M059J (cell line): ENCODE measurements at places on chromosomes 2 and 18. TPM values are rescaled to one million over a fixed set of nuclear protein-coding genes. Genes with fewer than 3 reads are reported as not detected.
A peak's percentile ranks its signal among the peaks of the same experiment; 100 is the strongest.

DNA sequence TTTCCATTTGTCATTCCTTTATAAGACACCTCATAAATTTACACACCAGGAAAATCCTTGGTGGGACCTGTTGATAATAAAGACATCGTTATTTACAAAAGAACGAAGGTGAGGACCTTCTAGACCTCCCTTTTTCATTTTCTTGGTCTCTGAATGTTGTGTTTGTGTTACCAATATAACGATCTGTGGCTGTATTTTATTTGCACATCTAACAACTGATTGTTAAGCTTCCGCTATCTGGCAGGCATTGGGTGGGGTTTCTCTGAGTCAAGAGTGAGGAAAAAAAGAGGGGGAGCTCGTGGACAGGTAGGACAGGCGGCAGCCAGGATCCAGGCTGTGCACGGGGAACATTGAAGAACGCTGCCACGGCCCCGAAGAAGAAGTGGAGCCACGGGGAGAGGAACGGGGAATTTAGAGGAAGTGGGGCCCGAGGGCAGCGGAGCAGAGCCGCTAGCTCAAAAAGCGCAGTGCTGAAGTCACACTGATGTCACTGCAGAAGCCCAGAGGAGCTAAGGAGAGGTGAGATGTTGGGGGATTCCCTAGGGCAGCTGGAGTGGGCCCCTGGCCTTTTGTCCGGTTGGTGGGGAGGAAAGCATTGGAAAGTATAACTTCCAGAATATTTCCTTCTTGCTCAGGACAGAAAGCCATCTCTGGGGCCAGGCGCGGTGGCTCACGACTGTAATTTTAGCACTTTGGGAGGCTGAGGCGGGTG lies 20.9 kb upstream of the DNMT3A start:
- no peak for DNase-seq

- peak; percentile 14 for DNase-seq
Measured at GRCh38 chr18:74242438-74243096, 49.2 kb downstream of the CYB5A start.

- no peak for DNase-seq
Measured at GRCh38 chr2:127641846-127642507, 4.0 kb upstream of the GPR17 start.

BMP10 gene
- total RNA-seq, result not detected in 2 replicates

GAREM2 gene
- 0.20 TPM in 1 of 2 replicates, not detected in the other for total RNA-seq

INHA gene
- 0.12 and 0.20 TPM in 2 replicates for total RNA-seq

DNA sequence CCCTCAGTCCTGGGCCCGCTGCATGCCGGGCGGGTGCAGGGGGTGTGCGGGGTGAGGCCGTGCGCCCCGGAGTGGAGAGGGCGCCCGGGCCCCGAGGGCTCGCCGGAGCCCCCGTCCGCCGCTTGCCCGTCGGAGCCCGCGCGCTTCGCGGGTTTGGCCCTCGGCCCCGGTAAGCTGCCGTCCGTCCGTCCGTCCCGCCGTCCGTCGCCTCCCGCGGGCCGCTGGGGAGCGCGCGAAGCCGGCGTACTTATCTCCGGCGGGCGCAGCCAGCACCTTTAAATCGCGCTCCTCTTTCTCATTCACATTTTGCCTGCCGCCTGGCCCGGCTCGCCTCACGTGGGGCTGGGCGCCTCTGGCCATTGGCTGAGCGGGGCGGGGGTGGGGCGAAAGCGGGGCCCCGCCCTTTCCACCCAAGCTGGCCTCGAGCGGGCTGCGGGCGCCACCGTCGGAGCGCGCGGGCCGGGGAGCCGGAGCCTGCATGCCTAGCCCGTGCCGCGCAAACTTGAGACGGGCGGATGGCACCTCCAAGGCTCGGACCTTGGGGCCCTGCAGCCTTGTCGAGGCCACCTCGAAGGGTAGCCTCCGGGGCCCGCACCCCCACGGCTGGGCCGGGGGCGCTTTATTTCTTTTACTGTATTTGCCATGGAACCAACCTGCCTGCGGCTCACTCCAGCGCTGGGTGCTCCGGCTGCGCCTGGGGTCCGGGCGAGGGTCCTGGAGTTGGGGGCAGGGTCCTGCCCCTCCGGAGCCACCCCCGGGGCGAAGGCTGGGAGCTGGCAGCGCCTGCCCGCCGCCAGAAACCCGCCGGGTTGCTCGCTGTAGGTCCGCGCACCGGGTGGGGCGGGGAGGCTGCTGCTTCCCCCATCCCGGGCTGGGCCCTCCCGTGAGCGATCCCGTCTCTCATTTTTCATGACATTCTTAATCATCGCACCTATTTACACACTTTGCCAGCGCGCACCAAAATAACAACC lies at the start of gene GBX2:
Gene GBX2, minus strand, starts transcription at position 277 of the 971 bp plus-strand sequence. CDS start 415 bp downstream, outside the sequence.
- DNase-seq, result peak; percentile 83

DNA sequence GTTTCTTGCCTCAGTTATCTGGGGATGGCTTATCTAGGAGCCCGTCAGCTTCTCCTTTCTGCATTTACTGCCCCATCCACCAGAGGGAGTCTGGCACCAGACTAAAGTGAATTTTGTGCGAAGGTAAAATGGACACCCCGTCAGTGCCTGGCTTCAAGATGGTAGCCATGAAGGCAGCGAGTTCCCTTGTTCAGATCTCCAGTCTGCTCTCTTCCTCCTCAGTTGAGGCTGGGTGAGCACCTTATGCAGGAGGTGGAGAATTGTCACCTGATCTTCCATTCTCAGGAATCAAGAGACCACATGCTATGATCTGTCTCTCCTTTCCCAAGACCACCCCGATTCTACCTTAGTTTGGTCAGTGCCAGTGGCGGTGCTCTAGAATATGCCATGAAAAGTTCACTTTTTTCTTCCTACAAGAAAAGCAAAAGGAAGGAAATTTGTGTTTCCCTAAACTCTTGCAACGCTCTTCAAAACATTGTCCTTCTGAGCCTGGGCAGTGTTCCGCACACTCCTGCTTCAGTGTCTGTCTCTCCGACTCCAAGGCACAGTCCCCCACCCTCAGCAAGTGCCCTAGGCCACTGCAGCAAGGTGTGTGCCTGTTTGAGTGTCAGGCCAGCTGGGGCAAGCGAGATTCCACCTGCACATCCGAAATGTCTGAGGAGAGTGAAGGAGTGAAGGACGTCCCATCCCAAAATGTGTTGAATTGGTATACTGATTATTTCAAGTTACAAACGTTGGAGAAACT lies 168.6 kb downstream of the SS18 start:
- peak; percentile 56 for DNase-seq

POU3F3 gene
- 1.0 and 1.2 TPM in 2 replicates for total RNA-seq

DNA sequence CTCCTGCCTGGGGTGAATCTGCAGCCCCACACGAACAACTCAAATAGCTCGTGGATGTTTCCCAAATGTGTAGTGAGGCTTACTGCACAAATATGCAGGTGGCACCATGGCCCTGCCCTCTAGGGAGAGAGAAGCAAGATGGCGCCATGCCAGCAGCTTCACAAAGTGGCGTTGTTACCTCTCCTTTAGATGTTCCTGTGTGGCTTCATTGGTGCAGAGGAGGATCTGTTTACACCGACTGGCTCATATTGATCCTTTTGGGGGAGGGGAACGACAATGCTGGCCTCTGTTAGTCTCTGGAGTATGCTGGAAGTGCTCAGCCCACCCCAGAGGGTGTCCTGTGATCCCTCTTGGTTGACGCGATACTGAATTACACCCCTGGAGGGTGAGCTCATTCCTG lies 99.5 kb upstream of the GATA6 start:
- no peak for DNase-seq

DNA sequence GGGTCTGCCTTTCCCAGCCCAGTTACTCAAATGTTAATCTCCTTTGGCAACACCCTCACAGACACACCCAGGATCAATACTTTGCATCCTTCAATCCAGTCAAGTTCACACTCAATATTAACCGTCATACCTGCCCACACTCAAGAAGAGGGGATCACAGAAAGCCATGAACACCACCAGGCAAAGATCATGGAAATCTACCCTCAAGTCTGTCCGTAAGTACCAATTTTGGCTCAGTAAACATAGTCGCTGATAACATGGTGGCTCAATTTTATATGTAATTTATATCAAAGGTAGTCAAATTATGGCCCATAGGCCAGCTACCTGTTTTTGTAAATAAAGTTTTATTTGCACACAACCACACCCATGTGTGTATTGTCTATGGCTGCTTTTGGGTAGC lies 102.3 kb upstream of the MAP2 start:
- DNase-seq, result no peak

GRCh38 chr2:74919827-74920226 lies 38.6 kb upstream of the POLE4 start:
- peak; percentile 31 for DNase-seq

- DNase-seq, result no peak
Measured at GRCh38 chr2:194494401-194494800, 1162.6 kb upstream of the SLC39A10 start.

- DNase-seq, result peak; percentile 58
Measured at GRCh38 chr2:45892757-45893156, 241.3 kb downstream of the PRKCE start.

GRCh38 chr18:22193466-22193865 lies 24.1 kb downstream of the GATA6 start:
- no peak for DNase-seq

MROH2A gene
- total RNA-seq, result not detected in 2 replicates

APOB gene
- not detected in 2 replicates for total RNA-seq

- no peak for DNase-seq
Measured at GRCh38 chr18:74488864-74489263, 7.3 kb upstream of the CNDP2 start.

GRCh38 chr2:20515290-20516220 lies 68.7 kb downstream of the RHOB start:
- no peak for DNase-seq

DNA sequence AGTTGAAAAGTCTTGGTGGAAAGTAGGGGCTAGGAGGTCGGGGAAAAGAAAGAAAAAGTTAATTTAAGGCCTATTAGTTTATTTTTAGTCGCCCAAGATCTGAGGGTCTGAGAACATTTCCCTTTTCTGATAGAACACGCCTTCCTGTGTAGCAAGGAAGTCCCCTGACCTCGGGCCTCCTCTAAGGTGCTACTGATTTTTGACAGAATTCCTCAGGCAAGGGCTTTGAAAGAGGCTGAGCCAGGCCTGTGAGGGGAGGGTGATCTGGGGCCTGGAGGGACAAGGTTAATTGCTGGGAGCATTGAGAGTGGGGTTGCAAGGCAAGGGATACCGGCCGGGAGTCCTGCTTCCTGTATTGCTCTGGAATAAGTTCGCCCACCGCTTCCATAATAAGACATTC lies 131.4 kb upstream of the MYCN start:
- DNase-seq, result no peak

ALLC gene
- total RNA-seq, result not detected in 2 replicates

GRCh38 chr2:142805244-142805643 lies 72.2 kb upstream of the KYNU start:
- no peak for DNase-seq
